GM23248 (cell line): ENCODE measurements at places on chromosomes 6 and 20.

- DNase-seq = peak; percentile 68
Measured at GRCh38 chr6:148445620-148446019, 103.0 kb downstream of the SASH1 start.

GRCh38 chr6:163944897-163945296 is 530.4 kb downstream of the QKI start:
- no peak for DNase-seq

DNA sequence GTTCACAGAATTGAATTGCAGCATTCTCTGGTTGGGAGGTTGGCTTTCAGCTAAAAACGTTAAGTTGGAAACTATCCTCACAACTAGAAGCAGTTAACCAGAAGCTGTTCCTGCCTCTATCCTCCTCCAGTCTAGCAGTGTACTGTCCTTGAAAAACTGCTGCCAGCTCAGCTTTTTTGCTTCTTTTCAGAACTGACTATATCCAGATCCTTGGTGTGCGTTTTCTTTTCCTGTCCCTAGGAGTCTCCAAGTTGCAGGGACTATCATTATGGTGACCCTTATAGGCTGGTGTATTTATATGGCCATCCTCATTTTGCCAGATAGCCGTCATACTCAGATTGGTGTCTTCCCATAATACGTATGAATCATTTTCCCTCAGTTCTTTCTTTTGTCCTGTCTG is 5.5 kb downstream of the ITCH start:
- peak; percentile 39 for DNase-seq

- DNase-seq = no peak
Measured at GRCh38 chr6:19167251-19167650, 669.9 kb upstream of the ID4 start.

DNA sequence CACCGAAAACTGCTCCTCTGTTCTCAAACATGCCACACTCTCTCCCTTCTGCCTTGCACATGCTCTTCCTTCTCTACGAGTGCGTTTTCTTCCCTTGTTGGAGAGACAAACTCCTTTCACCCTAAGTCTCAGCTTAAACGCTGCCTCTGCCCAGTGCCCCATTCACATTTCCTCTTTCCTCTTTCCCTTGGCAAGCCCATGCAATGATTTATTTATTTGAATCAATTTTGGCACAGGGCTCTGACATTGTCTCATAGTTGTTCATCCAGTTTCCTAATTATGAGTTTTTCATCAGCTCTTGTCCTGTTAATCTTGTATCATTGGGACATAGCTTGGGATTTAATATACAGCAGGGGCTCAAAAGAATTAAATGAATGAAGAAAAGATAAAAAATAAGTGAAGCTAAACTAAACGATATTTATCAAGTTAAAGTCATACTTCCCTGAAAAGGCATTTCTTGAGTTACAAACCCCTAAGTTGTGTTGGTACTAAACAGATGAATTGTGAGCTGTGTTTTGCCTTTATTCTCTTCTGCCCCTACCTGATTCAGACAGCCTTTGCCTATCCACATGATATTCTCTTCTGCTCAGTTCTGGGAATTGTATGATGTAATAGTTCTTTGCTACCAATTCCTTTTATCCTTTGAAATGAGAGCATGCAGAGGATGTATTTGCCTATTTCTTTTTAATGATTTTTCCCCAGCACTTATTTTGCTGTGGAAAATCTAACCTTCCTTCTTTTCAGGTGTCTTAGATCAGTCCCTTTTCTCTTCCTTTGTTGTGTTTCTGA is 704.4 kb downstream of the UTRN start:
- DNase-seq = peak; percentile 38

GRCh38 chr6:12232339-12232738 is 57.8 kb upstream of the EDN1 start:
- DNase-seq = peak; percentile 64

DNA sequence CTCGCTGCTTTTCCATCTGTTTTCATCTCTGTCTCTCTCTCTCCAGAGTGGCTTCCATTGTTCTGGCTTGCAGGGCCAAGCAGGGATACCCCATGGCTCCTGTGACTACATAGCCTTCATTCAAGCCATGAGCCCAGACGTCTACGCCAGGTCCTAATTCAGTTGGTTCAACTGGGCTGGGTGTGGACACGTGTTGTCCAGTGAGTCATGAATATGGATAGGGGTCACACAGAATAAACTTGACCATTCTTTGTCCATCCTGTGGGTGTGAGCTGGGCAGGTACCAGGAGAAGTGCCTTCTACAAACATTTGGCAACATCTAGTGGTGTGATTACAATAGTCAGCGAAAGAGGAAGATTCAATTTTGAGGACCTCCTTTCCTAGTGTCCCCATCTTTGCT is 96.9 kb upstream of the ARMC2 start:
- no peak for DNase-seq

GRCh38 chr6:163711615-163712565 is 297.4 kb downstream of the QKI start:
- DNase-seq = peak; percentile 59

- DNase-seq = no peak
Measured at GRCh38 chr6:109036574-109037294, 57.9 kb downstream of the SESN1 start.

DNA sequence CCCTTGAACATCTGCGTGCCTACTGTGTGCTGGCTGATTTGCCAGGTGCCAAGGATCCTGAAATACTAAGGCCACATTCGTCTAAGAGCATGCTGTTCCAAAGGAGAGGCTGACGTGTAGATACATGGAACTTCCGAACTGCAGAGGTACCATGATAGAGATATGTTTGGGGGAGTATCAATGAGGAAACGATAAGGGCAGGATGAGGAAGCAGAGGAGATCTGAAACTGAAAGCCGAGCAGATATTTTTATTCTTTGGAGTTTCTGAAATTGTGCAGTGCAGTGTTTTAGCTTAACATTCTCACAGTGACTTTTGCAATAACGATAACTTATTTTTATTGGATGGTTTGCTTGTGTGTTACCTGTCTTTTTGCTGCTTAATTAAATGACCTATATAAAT is 24.3 kb downstream of the BMP6 start:
- DNase-seq = no peak

GRCh38 chr6:125832391-125833117 is 41.8 kb downstream of the NCOA7 start:
- DNase-seq = no peak

GRCh38 chr20:37337208-37337991 is 8.5 kb upstream of the SRC start:
- DNase-seq = no peak
